Small intestine (tissue), 16 donors: ENCODE measurements at places on chromosomes 3 and 15. TPM values are rescaled to one million over a fixed set of nuclear protein-coding genes. Genes with fewer than 3 reads are reported as not detected.

DNA sequence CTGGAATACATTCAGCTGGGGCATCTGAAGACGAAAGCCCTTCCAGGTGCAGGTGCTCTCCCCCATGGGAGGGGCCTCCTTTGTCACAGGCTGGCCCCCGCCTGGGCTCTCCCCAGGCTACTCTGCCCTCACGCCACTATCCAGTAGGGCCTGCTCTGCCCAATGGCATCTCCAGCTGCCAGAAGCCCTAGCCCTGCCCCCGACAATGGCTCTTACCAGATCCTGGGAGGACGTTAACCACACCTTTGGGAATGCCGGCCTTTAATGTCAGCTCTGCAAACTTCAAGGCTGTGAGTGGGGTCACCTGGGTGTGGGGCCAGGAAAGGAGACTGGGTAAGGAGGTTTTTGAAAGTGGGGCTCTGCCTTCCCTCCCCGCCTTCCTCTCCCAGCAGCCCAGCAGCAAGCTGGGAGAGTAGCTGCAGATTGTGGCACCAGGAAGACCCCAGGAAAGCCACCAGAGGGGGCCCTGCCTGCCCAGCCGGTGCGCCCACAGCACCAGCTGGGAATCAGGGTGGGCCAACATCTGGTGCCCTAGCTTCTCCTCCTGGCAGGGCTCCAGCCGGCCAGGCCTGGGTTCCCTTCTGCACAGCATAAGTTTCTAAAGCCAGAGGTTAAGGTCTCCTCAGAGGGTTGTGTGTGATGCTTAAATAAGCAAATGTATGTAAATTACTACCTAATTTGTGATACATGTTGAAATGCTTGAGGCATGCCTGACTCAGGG lies 40.4 kb upstream of the SLC41A3 start:
- H3K27ac ChIP-seq, result no peak overlapping the region
- H3K36me3 ChIP-seq, result no peaks in the 10 kb centered on the region
- H3K27me3 ChIP-seq, result no peaks in the 10 kb centered on the region
- no peaks in the 10 kb centered on the region for H3K4me1 ChIP-seq

Gene STRIT1
- 2.2 TPM for polyA plus RNA-seq

Gene KLF15
- 9.7 TPM for polyA plus RNA-seq

- H3K36me3 ChIP-seq, result no peaks in the 10 kb centered on the region
- no peaks in the 10 kb centered on the region for H3K4me1 ChIP-seq
- no peak overlapping the region for H3K4me3 ChIP-seq
- no peak for DNase-seq
- H3K27ac ChIP-seq, result no peak overlapping the region
- no peaks in the 10 kb centered on the region for H3K27me3 ChIP-seq
Observed at GRCh38 chr15:58562135-58562534, 130.3 kb downstream of the LIPC start.

DNA sequence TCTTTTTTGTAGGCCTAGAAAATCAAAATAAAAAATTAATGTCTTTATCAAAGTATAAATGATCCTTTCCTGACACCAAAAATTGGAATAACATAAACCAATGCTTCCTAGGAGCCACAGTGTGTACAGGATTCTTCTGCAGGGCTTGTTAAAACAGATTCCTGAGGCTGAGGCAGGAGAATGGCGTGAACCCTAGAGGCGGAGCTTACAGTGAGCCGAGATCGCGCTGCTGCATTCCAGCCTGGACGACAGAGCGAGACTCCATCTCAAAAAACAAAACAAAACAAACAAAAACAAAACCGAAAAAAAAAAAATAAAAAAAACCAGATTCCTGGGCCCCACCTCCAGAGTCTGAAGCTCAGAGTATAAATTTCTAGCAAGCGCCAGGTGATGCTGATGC lies 78.0 kb downstream of the PEX5L start:
- no peak for DNase-seq
- H3K4me1 ChIP-seq, result no peaks in the 10 kb centered on the region
- no peaks in the 10 kb centered on the region for H3K36me3 ChIP-seq
- no peak overlapping the region for H3K4me3 ChIP-seq
- no peak overlapping the region for H3K27ac ChIP-seq

GRCh38 chr3:197482001-197482400 lies 73.8 kb downstream of the BDH1 start:
- no peaks in the 10 kb centered on the region for H3K36me3 ChIP-seq
- no peak overlapping the region for H3K27ac ChIP-seq
- H3K27me3 ChIP-seq, result no peaks in the 10 kb centered on the region
- no peaks in the 10 kb centered on the region for H3K4me1 ChIP-seq

Gene EXOG
- polyA plus RNA-seq, result 9.3 TPM

Gene SLC9C1
- polyA plus RNA-seq, result not detected

Gene RHOV
- polyA plus RNA-seq, result 1.9 TPM

GRCh38 chr3:113204371-113204770 lies 7.0 kb upstream of the BOC start:
- no peaks in the 10 kb centered on the region for H3K4me1 ChIP-seq
- no peaks in the 10 kb centered on the region for H3K27me3 ChIP-seq
- H3K36me3 ChIP-seq, result no peaks in the 10 kb centered on the region
- no peak overlapping the region for H3K27ac ChIP-seq
- no peak for DNase-seq

GRCh38 chr3:33044676-33045075 lies 52.3 kb downstream of the GLB1 start:
- H3K4me3 ChIP-seq, result no peak overlapping the region
- H3K27me3 ChIP-seq, result no peaks in the 10 kb centered on the region
- H3K4me1 ChIP-seq, result peaks cover 2% of the 10 kb centered on the region
- peaks cover 29% of the 10 kb centered on the region for H3K36me3 ChIP-seq
- no peak for DNase-seq
- no peak overlapping the region for H3K27ac ChIP-seq

GRCh38 chr3:14532691-14533456 lies 7.3 kb downstream of the GRIP2 start:
- H3K27ac ChIP-seq, result no peak overlapping the region
- H3K27me3 ChIP-seq, result no peaks in the 10 kb centered on the region

GRCh38 chr15:79798311-79798710 lies 98.5 kb downstream of the MTHFS start:
- H3K36me3 ChIP-seq, result no peaks in the 10 kb centered on the region
- no peak for DNase-seq
- no peak overlapping the region for H3K4me3 ChIP-seq
- no peaks in the 10 kb centered on the region for H3K4me1 ChIP-seq
- no peak overlapping the region for H3K27ac ChIP-seq
- H3K27me3 ChIP-seq, result no peaks in the 10 kb centered on the region

Gene IQCF5
- not detected for polyA plus RNA-seq

Gene NOX5
- polyA plus RNA-seq, result 0.04 TPM

DNA sequence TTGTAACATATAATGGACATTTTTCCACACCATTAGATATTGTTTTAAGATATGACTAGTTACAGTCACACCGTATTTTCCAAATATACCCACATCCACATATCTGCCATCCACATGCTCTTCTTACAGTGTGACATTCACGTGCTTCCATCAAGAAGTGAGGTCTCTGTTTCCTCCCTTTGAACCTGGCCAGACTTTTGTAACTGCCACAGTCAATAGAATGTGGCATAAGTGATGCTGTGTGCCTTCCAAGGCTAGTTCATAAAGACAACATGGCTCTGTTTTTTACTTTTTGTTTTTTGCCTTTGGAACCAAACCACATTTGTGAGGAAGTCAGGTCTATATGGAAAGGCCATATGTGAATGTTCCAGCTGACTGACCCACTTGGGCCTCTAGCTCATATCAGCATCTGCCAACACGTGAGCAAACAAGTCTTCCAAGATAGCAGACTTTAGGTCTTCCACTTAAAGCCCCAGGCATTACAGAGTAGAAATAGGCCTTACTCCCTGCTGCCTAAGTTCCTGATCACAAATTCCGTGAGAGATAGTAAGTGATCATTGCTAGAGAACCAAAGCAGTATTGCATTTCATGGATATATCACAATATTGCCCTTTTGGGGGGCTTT lies 27.1 kb downstream of the EIF1B start:
- H3K27ac ChIP-seq, result no peak overlapping the region
- H3K27me3 ChIP-seq, result no peaks in the 10 kb centered on the region
- DNase-seq, result no peak
- H3K4me1 ChIP-seq, result no peaks in the 10 kb centered on the region
- no peak overlapping the region for H3K4me3 ChIP-seq

Gene RBPMS2
- not detected for polyA plus RNA-seq

GRCh38 chr3:154953538-154953937 lies 126.6 kb upstream of the MME start:
- no peak overlapping the region for H3K27ac ChIP-seq
- H3K27me3 ChIP-seq, result no peaks in the 10 kb centered on the region
- H3K4me3 ChIP-seq, result no peak overlapping the region
- DNase-seq, result no peak

GRCh38 chr15:59104602-59104911 lies 389 bp upstream of the CCNB2 start:
- H3K4me1 ChIP-seq, result no peaks in the 10 kb centered on the region
- H3K27me3 ChIP-seq, result no peaks in the 10 kb centered on the region
- peak overlapping the region; percentile 75 for H3K27ac ChIP-seq

DNA sequence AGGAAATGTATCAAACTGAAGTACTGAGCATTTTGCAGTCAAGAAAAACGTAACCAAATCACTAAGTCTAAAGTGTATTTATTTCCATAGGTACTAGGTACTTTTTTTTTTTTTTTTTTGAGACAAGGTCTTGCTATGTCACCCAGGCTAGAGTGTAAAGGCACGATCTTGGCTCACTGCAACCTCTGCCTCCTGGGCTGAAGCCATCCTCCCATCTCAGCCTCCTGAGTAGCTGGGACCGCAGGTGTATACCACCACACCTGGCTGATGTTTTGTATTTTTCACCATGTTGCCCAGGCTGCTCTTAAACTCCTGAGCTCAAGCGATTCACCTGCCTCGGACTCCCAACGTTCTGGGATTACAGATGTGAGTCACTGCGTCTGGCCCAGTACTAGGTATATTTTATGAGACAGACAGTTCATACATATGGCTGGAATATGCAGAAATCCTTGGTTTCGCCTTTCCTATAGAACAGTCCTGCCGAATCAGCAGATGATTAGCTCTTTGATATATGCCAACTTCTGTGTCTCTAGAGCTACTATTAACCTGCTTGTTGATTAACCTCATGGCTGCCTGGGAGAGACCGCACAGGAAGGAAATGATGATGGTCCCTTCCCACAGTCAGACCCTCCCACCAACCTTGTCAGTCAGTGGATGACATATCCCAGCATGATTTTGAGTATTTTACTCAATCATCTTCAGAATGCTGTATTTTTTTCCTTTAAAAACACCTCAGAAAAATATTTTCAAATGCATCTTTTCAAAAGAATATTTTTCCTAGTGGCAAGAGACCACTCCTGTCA lies 32.3 kb downstream of the TMOD3 start:
- no peaks in the 10 kb centered on the region for H3K4me1 ChIP-seq
- peak; percentile 48 for DNase-seq
- H3K36me3 ChIP-seq, result peaks cover 9% of the 10 kb centered on the region
- H3K27ac ChIP-seq, result no peak overlapping the region
- no peaks in the 10 kb centered on the region for H3K27me3 ChIP-seq

DNA sequence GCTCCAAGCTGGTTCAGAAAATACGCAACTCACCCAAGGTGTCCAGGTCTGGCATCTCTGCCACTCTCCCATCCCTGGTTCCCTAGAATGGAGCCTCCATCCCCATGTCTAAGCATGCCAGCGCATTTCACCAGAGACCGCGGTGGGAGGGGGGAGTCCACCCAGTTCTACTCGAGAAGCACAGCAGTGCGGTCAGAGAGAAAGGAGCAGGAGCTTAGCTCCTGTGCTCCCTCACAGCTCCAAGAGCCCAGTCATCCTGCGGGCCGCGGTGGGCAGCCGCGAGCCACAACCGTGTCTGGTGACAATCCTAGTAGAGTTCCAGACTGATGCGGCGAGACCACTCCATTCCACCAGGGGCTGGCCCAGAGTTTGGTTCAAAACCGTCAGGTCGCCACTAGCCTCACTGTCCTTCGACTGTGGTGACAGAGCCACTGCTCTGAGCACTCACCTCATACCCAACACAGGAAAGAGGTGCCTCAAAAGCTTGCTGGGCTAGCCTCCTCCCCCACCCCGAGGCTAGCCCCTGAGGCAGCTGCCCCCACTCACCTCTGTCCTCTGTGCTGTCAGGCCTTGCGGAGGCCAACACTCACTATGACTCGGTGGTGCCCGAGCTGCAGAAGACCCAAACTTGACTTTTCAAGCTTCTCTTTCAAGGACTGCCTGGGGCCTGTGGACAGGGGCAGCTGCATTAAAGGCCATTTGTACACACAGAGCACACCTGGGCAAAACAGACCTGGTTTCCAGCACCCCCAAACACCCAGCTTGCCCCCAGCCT lies 185.4 kb downstream of the XXYLT1 start:
- H3K27me3 ChIP-seq, result no peaks in the 10 kb centered on the region
- H3K4me1 ChIP-seq, result peaks cover 6% of the 10 kb centered on the region
- H3K36me3 ChIP-seq, result peaks cover 2% of the 10 kb centered on the region
- H3K27ac ChIP-seq, result no peak overlapping the region

DNA sequence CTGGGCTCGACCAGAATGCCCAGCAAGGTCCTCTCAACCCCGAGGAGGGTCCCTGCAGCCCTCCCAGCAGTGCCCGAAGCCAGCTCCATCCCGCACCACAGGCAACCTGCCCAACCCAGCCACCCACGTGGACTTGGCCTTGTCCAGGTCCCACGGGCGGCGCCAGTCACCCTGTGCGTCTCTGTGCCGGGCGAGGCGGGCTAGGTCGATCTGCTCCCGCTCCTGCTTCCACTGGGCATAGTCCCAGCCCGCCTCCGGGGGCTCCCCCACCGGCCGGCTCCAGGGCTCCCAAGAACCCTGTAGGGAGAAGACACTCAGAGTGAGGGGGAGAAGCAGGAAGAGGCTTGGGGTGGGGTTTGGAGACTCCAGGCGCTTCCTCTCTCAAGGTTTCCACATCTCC lies 3.1 kb downstream of the CCDC9B start:
- H3K27me3 ChIP-seq, result no peaks in the 10 kb centered on the region
- no peak for DNase-seq
- H3K4me1 ChIP-seq, result peaks cover 11% of the 10 kb centered on the region
- H3K4me3 ChIP-seq, result no peak overlapping the region

DNA sequence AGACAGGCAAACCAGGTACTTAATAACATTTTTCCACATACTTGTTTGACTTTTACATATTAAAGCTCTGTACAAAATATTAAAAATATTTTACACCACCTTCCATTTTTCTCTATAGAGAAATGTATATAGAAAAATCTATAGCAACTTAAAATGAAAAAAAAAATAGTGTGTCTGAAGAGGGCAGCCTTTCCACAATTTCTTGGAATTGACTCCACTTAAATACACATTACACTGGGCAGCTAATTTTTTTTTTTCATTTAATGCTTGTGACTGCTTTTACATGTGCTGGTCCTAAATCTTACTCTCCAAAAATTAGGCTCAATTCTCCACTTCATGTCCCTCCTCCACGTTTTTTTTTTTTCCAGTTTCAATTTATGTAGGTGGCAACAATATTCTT lies 427.0 kb upstream of the RBMS3 start:
- H3K36me3 ChIP-seq, result no peaks in the 10 kb centered on the region
- no peak for DNase-seq
- H3K4me3 ChIP-seq, result no peak overlapping the region

Gene GOLGA8R
- 0.81 TPM for polyA plus RNA-seq

Gene CTXN2
- 0.46 TPM for polyA plus RNA-seq

- H3K27me3 ChIP-seq, result no peaks in the 10 kb centered on the region
- no peaks in the 10 kb centered on the region for H3K4me1 ChIP-seq
- no peaks in the 10 kb centered on the region for H3K36me3 ChIP-seq
- no peak for DNase-seq
Observed at GRCh38 chr15:31098953-31099740, 2.4 kb downstream of the TRPM1 start.

- H3K27ac ChIP-seq, result no peak overlapping the region
- no peak overlapping the region for H3K4me3 ChIP-seq
- DNase-seq, result no peak
- H3K27me3 ChIP-seq, result peaks cover 5% of the 10 kb centered on the region
- H3K36me3 ChIP-seq, result no peaks in the 10 kb centered on the region
Observed at GRCh38 chr3:72031581-72031980, 246.6 kb upstream of the PROK2 start.

Gene TIPIN
- 10.8 TPM for polyA plus RNA-seq

Gene CLDN16
- 0.30 TPM for polyA plus RNA-seq
